ENCODE measurements at places on chromosomes 16 and 17. TPM values are rescaled to one million over a fixed set of nuclear protein-coding genes. Genes with fewer than 3 reads are reported as not detected.

The WDR45B gene
- total RNA-seq: 32.6 TPM

The KRT33A gene
- not detected for total RNA-seq

The B9D1 gene
- 28.0 TPM for total RNA-seq

The NOD2 gene
- 0.59 TPM for total RNA-seq

The FBXO39 gene
- total RNA-seq: 0.82 TPM

The TBC1D3I gene
- not detected for total RNA-seq

The IRX5 gene
- total RNA-seq: 2.7 TPM

The NPIPB9 gene
- total RNA-seq: 0.35 TPM

The CSH2 gene
- not detected for total RNA-seq
